Neuronal stem cell (in vitro differentiated cells): ENCODE measurements at places on chromosomes 3 and 15.

GRCh38 chr3:149585401-149585726, 72.5 kb downstream of the WWTR1 start:
- DNase-seq: no peak

- DNase-seq: no peak
Observed at GRCh38 chr3:189235214-189235613, 63.4 kb downstream of the TPRG1 start.

GRCh38 chr3:194632809-194633348, 340 bp downstream of the TMEM44 start:
- DNase-seq: peak; percentile 18

GRCh38 chr15:69493406-69493805, 40.8 kb downstream of the RPLP1 start:
- DNase-seq: no peak

- DNase-seq: peak; percentile 84
Observed at GRCh38 chr3:58237238-58237940, at the start of gene ABHD6. Gene ABHD6, plus strand, starts transcription at chr3:58237792. Its CDS starts 18,795 bp downstream, at chr3:58256587.

GRCh38 chr3:194422188-194422587, 23.1 kb upstream of the GP5 start:
- DNase-seq: no peak

DNA sequence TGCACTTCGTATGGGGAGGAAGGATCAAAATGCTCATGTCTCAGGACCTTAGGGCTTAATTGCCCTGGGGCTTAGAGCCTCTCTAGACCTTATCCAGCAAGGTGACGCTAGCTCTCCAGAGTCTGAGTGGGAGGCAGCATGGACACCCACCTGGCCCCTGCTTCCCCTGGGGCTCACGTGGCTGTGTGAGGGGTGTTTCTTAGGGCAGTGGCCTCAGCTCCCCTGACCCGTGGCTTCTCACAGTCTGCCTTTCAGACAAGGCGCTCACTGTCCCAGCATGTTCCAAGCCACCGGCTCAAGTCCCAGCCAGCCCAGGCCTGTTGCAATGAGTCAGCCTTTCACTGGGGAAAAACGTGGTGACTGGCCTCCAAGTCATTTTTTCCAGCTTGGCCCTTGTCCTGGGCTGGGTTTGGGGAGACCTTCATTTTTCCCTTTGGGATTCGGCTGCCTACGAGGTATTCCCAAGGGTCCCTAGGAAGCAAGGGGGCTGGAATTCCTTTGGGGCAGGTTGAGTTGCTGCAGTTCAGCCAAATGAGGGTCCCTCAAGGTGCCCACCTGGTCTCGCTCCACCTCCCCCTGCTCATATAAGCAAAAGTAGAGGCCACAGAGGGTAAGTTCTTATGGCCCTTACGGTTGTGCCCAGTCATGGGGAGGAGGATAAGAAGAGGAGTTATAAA, 15.7 kb downstream of the BHLHE40 start:
- no peak for DNase-seq

DNA sequence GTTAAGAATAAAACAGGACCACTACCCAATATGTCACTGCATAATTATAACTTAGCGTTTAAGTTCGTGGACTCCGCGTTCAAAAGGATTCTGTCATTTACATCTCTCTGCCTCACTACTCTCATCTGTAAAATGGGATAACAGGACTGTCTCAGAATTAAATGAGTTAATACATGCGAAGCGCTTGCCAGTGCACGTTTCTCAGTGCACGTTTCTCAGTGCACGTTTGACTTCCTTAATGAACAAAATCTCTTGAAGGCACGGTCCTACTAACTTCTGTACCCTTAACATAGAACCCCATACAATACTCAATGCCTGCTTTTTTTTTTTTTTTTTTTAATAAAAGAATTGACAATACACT, 499 bp downstream of the RABL3 start:
- no peak for DNase-seq

DNA sequence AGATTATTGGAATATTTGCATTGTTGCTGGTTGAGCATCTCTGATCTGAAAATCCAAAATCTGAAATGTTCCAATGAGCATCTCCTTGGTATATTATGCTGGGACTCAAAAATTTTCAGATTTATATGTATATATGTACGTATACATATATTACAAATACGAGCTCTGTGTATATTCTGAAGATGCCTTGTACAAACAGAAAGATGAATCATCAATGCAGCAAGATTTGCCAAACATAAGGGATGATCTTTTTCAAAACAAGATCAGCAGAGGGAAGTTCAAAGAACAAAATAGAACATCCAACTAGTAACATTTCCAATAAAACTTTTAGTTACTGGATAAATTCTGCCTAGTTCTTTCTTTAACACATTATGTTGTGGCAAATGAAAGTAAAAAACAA, 42.5 kb downstream of the HERC1 start:
- DNase-seq: no peak

GRCh38 chr3:161556533-161556932, 59.9 kb downstream of the OTOL1 start:
- DNase-seq: no peak

- no peak for DNase-seq
Observed at GRCh38 chr3:13007251-13007941, 65.8 kb downstream of the IQSEC1 start.
